ENCODE measurements at places on chromosomes 5 and 9. TPM values are rescaled to one million over a fixed set of nuclear protein-coding genes. Genes with fewer than 3 reads are reported as not detected.

QRFP gene
- polyA plus RNA-seq: not detected

MARCHF11 gene
- polyA plus RNA-seq: not detected

LCN9 gene
- polyA plus RNA-seq: not detected

DND1 gene
- not detected for polyA plus RNA-seq

AGXT2 gene
- polyA plus RNA-seq: not detected

All from Purkinje cell (primary cell).